Ovary (tissue), 10 donors: ENCODE measurements at places on chromosomes 7 and 10. TPM values are rescaled to one million over a fixed set of nuclear protein-coding genes. Genes with fewer than 3 reads are reported as not detected.

Gene FGL2
- total RNA-seq: 3.5 TPM

Gene TAS2R40
- total RNA-seq: not detected

Gene AKR1B15
- total RNA-seq: not detected

Gene CYP26C1
- 0.08 TPM for total RNA-seq

Gene CAMK1D
- total RNA-seq: 11.7 TPM

Gene PALD1
- 6.8 TPM for total RNA-seq

Gene FKBP9
- total RNA-seq: 126 TPM
